AG04449 (cell line): ENCODE measurements at places on chromosomes 4 and X.
A peak's percentile ranks its signal among the peaks of the same experiment; 100 is the strongest.

- no peak for DNase-seq
Observed at GRCh38 chrX:17758382-17758781, 21.1 kb downstream of the SCML1 start.

- DNase-seq: no peak
Observed at GRCh38 chr4:53813998-53814397, 222.7 kb upstream of the LNX1 start.

- DNase-seq: no peak
Observed at GRCh38 chr4:3217771-3218170, 31.2 kb upstream of the MSANTD1 start.

DNA sequence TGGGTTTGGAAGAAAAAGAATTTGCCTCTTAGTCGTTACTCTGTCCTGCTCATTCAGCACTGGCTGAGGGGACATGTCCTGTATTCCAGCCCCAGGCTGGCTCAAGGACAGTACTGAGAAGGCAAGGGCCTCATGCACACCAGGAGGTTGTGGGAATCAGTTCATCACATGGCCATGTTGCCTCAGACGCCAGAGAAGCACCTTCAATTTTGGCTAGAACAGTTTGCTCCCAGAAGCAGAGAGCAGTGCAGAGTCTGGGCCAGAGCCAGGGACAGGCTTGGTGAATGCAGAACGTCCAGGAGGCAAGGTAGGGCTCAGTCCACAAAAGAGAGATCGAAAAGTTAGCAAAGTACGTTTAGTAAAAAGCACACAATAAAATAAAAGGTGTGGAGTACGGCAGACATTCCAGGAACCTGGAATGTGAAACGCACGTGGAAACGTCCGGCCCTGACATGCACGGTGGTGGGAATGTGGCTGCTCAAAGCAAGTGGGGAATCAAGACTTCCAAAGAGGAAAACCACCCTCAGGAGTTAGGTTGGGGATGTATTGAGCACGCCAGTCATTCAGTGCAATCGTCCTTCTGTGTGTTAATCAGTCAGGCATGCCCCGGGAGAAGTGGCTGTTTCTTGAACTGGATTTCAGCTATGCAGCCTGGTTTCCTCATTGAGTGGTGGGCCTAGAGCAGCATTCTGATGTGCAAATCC is 1.2 kb upstream of the SLC2A9 start:
- no peak for DNase-seq

- no peak for DNase-seq
Observed at GRCh38 chr4:2507855-2508254, 28.6 kb upstream of the FAM193A start.

DNA sequence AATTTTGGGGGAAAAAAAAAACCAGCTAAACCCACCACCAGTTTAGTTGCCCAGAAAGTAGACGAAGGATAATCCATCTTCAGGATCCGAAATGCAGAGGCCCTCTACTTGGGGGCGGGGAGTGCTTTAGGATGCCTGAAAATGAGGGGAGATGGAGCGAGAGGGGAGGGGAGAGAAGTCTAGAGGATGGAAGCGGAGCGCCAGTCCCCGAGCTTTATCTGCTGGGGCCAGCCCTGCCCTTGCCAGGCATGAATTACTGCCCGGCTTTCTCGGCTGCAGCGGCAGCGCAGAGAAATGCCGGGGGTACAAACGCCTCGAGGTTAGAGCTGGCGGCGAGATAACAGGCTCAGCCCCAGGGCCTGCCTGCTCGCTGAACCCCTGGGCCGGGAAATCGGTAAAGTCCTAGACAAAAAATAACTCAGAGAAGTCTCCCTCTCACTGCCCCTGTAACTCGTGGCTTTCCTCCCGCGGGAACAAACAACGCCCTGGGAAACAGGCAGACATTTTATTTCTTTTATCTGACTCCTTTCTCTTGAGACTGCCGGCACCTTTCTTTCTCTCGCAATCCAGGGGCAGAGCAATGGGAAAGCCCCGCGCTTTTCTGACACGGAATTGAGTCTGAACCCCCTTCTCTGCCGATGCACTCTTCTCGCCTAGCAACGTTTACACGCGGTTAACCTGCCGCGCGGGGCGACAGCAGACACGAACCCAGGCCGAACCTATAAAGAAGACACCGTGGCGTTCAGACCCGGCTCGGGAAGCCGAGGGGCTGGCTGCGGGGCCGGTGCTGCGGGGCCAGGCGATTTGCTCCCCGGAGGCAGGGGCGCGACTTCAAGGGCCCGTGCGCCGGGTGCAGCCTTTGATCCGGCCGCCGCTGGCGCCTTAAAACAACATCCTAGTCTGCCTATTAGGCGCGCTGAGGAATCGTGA is 3.1 kb upstream of the MSX1 start:
- no peak for DNase-seq

GRCh38 chr4:56870946-56871345 is 36.8 kb upstream of the REST start:
- DNase-seq: peak; percentile 3

- DNase-seq: no peak
Observed at GRCh38 chr4:146486565-146486964, 35.2 kb downstream of the SLC10A7 start.

DNA sequence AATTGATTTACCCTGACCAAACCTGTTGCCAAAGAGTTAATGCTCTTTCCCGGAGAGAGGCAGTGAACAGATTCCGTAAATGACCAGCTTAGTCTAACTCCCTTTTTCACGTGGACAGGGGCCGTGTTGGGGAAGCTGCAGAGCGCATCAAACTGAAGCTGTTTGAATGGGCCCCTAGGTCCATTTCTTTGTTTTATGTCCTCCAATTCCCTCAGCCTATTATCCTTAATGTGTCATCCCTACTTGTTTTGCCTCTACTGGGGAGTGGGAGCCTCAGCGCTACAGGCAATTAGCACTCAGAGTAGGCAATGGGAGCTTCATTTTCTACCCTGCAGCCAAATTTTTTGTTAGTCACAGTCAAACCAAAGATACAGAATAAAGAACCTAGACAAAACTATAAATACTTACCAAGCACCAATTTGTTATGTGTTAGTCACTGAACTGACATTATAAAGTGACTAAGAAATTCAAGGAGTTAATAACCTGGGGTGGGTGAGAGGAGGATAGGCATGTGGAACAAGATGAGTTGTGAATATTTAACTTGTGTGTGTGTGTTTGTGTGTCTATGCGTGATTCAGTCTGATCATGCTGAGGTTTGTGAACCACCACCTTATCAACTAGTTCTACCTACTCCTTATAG is 417.4 kb downstream of the PACRGL start:
- DNase-seq: no peak

DNA sequence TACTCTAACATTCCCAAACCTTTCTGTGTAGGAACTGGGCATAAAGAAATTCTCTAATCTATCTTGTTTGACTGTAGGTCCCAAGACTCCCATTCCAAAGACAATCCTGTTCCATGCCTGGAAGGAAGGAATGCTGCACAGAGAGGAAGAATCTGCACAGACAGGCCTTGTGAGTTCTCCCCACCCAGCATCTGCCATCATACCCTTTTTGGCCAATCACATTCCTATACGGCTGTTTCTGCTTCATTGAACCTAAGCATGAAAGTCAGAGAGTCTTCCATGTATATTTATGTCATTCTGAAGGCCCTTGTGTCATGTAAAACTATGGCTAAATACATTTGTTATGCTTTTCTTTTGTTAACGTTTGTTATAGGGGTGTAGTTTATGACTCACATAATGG is 667.7 kb upstream of the IGFBP7 start:
- no peak for DNase-seq

DNA sequence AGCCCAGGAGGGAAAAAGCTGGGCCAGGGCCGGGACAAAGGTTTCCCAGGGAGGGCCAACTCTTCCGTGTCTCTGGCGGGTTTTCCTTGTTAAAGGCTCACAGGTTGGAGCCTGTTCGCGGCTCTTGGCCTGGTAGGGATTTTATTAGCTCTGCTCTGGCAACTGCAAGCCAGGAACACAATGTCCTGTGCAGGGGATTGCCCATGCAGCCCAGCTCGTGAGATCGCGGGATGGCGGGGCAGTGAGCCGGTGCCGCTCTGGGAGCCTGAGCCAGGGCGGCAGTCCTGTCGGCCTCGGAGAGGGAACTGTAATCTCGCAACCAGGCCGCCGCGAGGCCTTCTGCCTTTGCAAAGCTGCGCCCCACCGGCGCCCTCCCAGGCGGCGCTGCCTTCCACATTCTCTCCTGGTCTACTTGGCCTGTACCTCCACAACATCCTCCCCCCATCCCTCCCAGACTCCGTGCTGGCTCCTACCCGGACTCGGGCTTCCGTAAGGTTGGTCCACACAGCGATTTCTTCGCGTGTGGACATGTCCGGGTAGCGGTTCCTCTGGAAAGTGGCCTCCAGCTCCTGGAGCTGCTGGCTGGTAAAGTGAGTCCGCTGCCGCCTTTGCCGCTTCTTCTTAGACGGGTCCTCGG is 2.1 kb downstream of the PITX2 start:
- DNase-seq: no peak

DNA sequence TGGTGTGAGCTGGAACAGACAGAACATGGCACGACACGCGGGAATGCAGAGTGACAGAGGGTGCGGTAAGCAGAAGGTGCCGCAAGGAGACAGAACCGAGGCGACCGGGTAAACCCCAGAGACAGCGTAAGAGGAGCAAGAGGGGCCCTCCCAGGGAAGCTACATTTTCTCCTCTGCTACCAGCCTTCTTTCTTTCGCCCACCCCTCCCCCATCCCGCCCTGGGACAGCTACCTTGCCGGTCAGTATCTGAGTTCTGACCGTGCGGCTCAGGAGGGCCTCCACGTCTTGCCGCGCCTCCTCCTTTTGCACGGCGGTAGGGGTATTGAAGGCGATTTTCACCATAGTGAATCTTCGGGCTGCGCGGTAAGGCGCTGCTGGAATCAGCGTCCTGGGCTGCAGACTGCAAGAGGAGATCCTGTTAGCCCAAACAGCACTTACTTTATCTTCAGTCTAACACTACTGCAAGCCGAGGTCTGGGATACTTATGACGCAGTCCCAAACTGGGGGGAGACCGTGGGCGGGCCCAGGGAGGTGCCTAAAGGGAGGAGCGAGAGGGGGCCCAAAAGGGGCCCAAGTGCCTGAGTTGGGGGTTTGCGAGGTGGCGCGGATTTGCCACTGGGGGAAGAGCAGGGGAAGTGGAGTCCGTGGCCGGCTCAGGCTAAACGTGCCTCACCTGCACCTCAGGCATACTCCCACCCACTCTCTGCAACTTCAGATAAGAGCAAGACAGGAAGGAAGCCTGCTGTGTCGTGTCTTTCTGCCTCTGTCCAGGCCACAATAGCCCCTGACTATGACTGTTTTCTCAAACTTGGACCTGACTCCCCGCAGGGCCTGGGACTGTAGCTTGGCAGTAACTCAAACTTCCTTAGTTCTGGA is at the start of gene ITM2A:
ITM2A (minus strand) TSS at position 462 of the 877 bp plus-strand sequence; CDS start at position 343, 119 bp downstream.
- no peak for DNase-seq

DNA sequence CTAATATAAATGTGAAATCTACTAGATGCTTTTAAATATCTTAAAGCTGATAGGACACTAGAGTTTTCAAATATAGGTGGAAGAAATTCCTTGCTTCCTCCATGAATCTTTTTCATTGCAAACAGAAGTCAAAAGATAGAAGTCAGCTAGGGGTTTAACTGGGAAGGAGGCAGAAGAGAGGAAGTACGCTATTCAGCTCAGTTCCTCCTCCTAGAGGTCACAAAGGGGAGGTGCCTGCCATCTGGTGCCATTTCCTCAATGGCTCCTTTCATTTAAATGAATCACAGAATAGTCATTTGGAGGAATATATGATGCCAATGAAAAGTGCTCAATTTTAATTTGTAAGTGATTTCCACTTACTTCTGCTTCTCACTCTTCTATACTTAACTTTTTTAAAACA is 8.5 kb downstream of the COL25A1 start:
- DNase-seq: no peak

GRCh38 chr4:105594099-105595010 is 41.9 kb downstream of the ARHGEF38 start:
- DNase-seq: no peak

DNA sequence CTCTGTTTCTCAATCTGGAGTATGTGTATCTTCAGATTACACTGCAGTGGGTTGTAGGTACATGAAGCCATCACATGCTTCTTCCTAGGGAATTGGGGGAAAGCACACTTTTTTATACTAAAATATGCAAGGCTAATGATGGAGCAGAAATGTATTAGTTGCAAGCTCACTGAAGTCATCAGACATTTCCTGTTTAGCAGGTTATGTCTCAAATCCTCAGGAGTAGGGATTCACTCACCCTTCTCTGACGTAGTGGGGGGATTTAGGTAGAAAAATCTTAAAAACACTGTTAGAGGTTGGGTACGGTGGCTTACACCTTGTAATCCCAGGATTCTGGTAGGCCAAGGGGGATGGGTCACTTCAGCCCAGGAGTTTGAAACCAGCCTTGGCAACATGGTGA is 128.4 kb upstream of the GPC4 start:
- no peak for DNase-seq
